ENCODE measurements at places on chromosomes 2 and 18. TPM values are rescaled to one million over a fixed set of nuclear protein-coding genes. Genes with fewer than 3 reads are reported as not detected.

DNA sequence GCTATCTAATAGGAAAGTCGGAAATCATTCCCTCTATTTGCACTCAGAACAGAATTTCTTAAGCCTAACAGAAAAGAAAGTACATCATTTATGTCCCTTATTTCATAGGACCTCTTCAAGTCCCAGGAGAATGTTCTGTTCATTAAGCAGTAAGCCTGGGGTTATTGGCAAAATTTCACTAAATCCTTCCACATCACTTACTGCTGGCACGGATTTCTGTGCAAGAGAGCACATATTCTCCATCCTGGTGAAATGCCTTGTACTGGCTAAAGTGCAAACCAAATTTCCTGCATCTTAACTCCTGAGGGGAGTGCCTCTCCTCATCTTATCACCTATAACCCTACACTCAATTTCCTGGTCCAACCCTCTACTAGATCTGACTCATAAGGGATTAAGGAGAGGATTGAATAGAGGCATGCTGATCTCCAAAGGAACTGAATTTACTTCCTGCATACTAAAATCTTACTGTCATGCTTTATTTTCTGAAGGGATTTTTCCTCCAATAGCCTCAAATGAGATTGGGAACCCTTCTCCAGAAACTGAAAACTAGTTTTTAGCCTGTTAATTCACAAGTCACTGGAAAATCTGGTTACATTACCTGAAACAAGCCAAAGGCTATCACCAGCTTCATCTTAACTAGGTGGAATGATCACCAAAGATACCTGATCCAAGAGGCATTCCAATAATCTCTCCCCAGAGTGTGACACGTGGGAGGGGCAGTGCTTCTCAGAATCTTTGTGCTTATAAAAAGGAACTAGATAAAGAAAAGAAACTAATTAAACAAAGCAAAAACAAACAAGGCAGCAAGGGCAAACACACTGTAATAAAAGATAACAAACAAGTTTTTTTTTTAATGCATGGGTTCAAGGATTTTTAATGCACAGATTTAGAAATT, 311.1 kb downstream of the NR4A2 start:
- no peak for DNase-seq

DNA sequence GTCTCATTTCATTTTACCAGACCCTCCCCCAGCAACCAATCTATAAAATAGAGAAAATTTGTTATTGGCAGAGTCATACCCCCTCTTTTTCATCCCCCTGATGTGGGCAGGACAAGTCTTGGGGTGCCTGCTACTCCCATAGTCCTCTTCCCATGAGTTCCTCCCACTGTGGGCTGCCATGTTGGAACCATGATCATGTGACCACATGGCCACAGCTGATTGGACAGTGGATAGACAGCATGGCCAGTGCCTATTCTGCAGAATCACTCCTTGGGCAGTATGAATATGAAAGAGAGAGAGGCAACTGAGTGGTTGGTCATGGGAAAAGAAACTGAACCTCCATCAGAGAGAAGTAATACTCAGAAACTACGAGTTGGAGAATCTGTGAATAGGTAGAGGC, 84.9 kb downstream of the PDCL3 start:
- DNase-seq: no peak

The GKN1 gene
- total RNA-seq: 1.4 TPM

The THOC1 gene
- total RNA-seq: 45.3 TPM

The NGEF gene
- total RNA-seq: 0.14 TPM

The DBI gene
- total RNA-seq: 108 TPM

Measured in thymus (tissue), 14 donors.